CD4-positive, alpha-beta T cell treated with Interleukin-15 for 1 hour (primary cell): ENCODE measurements at places on chromosomes 1 and 21.

DNA sequence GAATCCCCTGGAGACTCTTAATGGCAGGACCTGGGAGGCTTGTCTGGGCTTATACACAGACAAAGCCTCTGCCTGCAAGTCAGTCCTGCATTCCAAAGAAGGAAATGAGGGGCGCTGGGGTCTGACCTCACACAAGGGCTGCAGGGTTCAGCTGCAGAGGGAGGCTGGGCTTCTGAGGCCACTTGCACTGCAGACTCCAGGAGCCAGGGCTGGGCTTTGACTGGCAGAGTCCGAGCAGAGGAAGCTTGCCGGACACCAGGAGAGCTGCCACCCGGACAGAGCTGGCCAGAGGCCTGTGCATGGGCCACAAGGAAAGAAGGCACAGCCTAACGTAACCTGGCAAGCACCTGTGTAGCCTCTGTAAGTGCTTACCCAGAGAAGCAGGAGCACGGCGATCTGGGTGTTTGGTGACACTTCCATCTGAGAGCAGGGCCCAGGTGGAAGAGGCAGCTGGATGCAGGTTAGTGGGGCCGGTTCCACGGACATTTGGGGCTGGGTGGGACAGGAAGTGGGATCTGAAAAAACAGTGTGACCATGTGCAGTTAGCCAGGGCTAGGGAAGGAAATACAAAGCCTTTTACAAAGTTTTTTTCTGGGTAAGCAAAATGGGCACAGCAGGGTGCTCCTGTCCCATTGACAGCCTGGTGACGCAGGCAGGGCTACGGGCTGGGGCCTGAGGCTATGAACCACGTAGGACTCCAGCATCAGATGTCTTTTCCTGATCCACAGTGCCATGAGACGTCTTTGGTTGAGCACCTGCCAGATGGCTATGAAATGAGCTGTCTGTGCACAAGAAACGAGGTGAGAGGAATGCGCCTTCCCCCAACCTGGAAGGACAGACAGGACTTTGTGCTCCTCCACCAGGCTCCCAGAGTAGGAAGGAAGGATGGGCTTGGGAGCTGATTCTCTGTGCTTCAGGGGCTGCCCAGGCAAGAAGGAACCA lies 37.3 kb upstream of the LBR start:
- DNase-seq = no peak

DNA sequence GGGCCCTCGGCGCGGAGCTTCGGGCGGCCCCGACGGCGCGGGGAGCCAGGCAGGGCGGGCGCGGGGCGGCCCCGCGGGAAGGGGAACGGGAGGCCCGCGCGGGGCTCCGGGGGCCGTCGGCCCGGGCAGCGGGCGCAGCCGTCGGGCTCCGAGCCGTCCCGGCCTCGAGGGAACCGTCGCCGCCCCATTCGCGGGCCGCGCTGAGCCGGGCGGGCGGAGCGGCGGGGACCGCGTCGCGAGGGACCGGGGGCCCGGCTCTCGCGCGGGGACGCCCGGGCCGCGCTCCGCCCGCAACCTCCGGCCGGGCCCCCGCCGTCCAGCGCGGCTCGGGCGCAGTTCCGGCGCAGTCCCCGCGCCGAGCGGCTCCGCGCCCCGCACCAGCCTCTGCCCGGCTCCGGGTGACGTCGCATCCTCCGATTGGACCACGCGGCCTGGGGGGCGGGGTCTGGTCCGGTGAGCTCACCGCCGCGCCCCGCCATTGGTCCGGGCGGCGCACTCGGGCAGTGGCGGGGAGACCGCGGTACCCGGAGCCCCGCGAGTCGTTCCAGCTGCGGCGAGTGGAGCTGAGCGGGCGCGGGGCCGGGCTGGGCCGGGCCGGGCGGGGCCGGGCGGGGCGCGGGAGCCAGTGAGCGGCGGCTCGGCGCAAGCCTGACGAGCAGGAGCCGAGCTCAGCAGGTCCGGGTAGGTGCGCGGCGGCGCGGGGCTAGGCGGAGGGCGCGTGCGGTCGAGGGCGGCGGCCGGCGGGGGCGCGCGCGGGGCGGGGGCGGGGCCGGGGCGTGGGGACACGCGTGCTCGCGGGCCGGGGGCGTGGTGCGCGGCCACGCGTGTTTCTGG lies 66.7 kb upstream of the VAMP3 start:
- peak; percentile 93 for DNase-seq

- peak; percentile 25 for DNase-seq
Measured at GRCh38 chr1:203059485-203059884, 26.3 kb downstream of the MYOG start.

DNA sequence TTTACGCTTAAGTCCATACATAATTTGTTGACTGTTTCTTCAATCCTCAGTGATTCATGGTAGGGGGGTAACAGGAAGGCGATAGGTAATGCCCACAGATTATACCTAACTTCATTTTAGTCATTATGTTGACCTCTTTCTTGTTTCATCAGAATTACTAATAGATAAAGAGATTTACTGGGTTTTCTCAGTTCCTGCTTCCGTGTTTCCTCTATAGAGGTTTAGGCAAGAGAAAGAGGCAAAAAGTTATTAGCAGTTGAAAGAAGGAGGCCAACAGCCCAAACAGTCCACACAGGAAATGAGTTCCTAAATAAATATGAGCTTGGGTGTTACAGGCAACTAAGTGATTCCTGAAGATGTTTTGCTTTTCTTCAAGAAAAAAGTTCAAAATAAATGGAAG lies 17.9 kb upstream of the CLCA1 start:
- DNase-seq = no peak

DNA sequence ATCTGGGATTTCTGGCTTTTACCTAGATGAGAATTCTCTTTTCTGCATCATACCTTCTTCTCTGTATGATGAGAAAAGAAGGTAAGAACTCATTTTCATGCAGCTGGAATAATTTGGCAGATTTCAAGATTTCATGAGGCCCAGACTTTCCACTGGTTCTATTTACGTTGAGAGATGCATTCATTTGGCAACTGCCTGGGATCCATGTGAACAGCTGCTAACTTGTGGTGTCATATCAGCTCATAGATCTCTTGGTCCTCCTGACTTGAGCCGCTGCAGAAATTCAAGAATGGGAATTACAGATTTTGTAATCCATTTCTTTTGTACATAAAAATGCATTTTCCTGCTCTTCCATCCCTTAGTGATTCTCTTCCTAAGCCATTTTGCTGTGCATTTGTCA lies 17.1 kb upstream of the C1orf87 start:
- no peak for DNase-seq

DNA sequence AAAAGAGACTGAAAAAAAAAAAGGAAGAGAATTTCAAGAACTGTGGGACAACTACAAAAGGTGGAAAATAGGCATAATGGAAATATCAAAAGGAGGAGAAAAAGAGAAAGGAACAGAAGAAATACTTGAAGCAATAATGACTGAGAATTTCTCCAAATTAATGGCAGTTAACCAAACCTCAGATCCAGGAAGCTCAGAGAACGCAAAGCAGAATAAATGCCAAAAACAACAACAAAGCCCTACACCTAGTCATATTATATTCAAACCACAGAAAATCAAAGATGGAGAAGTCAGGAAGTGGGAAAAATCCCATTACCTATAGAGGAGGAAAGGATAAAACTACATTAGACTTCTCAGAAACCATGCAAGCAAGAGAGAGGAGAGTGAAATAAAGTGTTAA lies 20.7 kb upstream of the AHCYL1 start:
- no peak for DNase-seq
